ENCODE measurements at places on chromosomes 3 and 15. TPM values are rescaled to one million over a fixed set of nuclear protein-coding genes. Genes with fewer than 3 reads are reported as not detected.

The GNAI2 gene
- polyA plus RNA-seq, result 248 TPM

The TTLL3 gene
- 61.0 TPM for polyA plus RNA-seq

GRCh38 chr3:160598865-160599264, 33.5 kb upstream of the KPNA4 start:
- DNase-seq, result no peak

DNA sequence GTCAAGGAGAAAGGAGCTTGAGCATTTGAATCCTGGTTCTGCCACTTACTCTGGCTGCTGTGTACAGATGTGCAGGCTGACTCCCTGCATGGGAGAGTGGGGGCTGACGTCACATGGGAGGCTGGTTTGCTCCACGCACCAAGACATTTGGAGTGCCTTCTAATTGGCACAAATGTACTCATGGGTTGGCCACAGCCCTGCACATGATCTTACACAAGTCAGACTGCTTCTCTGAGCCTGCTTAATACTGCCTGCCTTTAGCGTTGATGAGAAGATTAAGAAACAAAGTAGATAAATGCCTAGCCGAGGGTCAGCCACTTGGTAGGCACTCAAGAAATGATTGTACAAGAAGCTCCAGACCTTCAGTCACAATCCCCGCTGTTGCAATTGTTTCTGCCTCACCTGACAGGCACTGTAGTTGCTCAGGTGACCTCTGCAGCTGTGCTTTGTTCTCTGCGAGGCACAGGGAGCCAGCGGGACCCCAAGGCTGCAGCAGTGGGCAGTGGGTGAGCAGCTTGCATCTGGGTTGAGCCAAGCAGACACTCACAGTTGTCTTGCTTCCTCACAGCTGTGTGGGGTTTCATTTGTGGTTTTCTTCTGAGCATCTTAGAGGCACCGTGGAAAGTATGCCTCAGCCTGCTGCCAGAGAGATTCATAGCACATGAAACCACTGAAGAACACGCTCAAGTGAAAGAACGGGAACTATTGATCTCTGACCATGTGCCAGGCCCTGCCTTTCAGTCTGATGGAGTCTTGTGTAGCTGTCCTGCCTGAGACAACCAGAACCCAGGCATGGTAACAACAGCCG, 33.1 kb downstream of the GRK7 start:
- no peak for DNase-seq

DNA sequence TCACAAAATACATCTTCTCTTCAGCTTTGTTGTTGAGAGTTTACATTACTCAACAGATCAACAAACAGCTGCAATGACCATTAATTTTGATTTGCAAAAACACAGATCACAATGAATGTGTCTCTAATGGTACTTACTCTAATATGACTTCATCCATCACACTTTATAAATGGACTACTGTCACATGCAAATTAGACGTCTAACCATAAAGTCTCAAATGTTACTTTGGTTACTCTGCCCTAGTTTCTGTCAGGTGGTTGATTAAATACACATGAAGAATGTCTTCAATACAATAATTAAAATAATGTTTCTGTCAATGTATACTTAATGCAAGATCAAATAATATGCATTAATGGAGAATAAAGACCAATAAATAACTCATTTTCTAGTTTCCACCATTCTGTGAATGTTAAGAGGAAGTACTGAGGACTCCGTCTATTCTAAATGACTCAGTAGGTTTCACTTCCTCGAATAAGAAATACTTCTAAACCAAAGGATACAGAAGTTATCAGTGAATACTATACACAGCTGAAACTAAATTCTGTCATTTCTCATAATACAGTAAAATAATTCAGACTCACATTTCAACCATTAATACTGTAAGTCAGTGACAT, 145.8 kb downstream of the CBLB start:
- no peak for DNase-seq

DNA sequence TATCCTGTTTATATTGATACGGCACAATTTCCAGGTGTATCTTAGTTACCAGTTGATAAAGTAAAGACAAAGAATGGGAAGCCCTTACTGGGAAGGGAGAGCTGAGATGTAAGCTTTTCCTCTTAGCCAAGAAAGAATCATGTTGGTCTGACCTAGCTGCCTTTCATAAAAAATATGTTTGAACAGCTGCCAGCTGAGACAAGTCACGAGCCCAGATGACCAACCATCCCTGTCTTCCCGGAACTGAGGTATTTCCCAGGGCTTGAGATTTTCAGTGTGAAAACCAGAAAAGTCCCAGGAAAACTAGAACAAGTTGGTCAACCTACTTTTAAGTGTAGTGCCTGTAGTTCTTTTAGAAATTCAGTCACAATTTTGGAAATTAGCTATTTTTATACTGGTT, 3.6 kb upstream of the MYH15 start:
- no peak for DNase-seq

DNA sequence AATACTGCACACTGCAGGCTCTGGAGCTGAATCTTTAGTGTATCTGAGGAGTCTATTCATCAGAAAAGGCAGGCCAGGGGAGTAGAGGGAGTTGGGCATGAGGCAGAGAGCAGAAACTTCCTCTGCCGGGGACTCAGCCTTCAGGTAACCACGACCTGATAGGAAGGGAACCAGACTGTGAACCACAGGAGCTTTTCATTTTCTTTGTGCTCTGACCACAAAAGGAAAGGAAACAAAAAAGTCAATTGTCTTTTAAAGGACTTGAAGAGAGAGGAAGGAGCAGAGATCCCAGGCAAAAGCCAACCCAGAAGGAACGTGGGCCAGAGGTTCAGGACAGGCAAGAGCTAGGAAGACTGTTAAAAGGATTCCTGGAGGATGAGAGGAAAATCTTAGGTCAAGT, 573.3 kb downstream of the EPHB1 start:
- DNase-seq, result no peak

All from left renal pelvis (tissue), 4 donors.